ENCODE measurements at places on chromosomes 2 and 18. TPM values are rescaled to one million over a fixed set of nuclear protein-coding genes. Genes with fewer than 3 reads are reported as not detected.

The GLI2 gene
- 8.1 TPM for polyA plus RNA-seq

The PLB1 gene
- polyA plus RNA-seq = 1.4 TPM

DNA sequence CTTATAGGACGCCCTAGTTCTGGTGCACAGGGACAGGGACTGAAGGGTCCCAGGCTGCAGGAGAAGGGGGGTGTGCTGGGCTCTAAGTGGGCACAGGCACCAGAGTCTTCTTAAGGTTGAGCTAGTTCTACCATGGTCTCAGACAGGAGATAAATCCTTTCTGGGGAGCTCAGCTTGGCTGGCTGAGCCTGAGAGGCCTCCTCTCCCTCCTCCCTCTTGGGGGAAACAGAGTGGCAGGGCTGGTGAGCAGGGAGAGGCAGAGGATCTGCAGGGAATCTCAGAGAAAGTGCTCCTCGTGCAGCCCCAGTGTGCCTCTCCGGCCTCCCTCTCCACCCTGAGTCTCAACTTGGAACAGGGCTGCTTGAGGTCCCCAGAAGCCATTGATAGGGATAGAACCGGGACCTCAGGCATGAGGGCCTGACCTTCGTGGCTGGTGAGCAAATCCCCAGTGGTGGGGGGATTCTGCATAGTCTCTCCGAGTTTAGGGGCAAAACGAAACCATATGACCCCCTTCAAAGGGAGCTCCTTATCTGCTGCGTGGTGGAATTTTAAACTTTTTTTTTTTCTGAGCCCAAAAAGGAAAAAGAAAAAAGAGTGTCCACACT, 2.0 kb downstream of the GDF7 start:
- DNase-seq = no peak

GRCh38 chr2:1704631-1705556, 39.4 kb downstream of the PXDN start:
- no peak for DNase-seq

DNA sequence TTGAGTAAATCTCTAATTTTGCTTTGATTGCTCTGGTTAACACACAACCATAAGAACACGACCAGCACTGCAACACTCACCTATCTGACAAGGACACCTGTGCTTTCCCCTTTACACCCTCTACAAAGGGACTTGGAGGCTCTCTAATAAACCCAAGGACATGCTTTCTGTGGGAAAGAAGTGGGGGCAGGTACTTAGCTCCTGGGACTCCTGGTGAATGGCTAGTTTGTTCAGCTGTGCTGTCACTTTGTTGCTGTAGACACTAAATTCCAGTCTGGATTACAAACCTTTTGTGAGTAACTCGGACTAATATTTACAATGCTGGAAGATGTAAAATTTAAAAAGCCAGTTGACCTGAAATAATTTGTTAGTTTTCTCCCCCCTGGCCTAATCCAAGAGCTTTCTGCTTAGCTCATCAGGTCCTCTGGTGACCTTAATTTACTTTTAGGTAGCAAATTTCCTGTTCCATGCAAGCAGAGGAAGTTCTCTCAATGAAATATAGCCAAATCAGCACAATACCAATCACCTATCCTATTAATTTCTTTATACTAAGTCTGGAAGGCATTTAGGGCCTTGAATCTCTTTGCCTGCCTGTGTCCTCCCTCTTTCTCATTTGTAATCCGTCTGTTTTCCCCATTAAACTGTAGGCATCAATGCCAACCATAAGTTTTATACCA, 67.5 kb downstream of the PLCL1 start:
- no peak for DNase-seq

- no peak for DNase-seq
Measured at GRCh38 chr18:63379639-63379962, 12.6 kb upstream of the KDSR start.

DNA sequence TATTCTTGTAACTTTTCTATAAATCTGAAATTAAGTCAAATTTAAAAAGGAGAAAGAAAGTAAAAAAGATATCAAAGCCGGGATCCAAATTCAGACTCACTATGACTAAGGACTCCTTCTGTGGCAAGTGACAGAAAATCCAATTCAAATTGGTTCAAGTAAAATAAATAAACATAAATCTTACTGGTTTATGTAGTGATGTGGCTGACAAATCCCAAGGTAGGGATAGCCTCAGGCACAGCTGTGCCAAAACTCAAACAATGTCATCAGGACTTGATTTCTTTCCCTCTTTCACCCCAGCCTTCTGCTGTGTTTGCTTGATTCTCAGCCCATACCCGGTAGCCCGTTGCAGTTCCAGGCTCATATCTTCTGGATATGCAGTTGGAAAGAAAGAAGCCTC, 284.6 kb downstream of the SP3 start:
- DNase-seq = no peak

DNA sequence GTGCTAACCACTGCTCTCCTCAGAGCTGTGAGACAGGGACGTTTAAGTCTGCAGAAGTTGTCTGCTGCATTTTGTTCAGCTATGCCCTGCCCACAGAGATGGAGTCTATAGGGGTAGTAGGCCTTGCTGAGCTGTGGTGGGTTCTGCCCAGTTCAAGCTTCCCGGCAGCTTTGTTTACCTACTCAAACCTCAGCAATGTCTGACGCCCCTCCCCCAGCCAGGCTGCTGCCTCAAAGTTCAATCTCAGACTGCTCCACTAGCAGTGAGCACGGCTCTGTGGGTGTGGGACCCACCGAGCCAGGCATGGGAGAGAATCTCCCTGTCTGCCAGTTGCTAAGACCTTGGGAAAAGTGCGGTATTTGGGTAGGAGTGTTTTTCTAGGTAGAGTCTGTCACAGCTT, 387.8 kb upstream of the SLC39A10 start:
- no peak for DNase-seq

DNA sequence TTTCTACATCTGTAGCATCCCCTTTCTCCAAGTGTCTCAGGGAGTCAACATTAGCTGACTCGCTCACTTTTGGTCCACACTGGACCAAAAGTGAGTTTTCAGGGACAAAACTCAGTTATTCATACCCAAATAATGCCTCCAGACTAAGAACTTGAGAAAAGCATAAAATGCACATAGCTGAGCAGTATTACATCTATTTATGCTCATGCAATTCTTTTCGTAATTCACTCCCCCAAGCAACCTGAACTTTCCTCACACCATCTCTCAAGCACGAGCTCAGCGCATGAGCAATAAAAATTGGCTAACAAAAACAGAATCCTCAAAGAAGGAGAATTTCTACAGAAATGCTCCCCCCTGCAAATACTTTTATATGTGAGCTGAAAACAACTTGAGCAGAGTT, 17.0 kb downstream of the SFT2D3 start:
- no peak for DNase-seq

DNA sequence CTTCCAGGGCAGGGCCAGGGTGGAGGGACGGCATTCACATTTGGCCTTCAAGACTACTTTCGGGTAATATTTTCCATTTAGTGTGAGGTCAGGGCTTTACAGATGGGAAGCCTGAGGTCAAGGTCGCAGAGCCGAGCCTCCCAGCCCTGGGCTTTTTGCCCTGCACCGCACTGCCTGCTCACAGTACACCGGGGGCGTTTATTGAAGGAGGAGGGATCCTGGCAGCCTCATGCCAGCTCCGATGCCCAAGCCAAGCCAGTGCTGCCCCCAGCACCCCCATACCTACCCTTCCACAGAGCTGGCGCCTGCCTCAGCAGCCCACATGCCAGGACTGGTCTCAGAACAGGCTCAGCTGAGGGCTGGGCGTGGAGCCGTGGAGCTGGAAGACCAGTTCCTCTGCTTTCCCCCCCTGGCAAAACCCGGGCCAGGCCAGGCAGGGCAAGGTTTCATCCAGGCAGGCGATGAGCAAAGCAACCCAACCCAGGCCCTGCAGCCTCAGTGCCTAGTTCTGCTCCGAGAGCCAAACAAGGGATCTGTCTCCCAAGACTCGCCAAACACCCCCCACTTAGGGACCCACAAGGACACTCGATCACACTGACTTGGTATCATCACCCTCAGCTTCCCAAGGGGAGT, 11.9 kb downstream of the SDC1 start:
- no peak for DNase-seq

GRCh38 chr2:174595116-174595809, 2.3 kb downstream of the WIPF1 start:
- DNase-seq = no peak
